ENCODE measurements at places on chromosomes 6 and 20. TPM values are rescaled to one million over a fixed set of nuclear protein-coding genes. Genes with fewer than 3 reads are reported as not detected.

- no peak for DNase-seq
Measured at GRCh38 chr6:32337186-32337805, 34.4 kb downstream of the TSBP1 start.

DNA sequence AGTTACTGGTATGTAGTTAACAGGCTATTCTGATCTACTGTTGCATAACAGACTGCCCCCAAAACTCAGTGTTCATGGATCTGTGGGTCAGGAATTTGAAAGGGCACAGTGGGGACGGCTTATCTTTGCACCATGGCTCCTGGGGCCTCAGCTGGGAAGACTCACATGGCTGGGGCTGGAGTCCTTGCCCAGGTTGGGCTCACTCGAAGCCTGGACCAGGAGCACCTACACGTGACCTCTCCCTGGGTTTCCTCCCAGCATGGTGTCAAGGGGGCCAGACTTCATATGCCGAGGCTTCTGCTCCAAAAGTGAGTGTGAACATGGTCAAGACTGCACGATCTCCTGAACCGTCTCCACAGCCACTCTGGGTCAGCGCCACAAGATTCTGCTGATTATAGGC is 11.7 kb downstream of the SYNDIG1 start:
- DNase-seq, result no peak

- no peak for DNase-seq
Measured at GRCh38 chr20:57267158-57267821, 849 bp upstream of the BMP7 start.

DNA sequence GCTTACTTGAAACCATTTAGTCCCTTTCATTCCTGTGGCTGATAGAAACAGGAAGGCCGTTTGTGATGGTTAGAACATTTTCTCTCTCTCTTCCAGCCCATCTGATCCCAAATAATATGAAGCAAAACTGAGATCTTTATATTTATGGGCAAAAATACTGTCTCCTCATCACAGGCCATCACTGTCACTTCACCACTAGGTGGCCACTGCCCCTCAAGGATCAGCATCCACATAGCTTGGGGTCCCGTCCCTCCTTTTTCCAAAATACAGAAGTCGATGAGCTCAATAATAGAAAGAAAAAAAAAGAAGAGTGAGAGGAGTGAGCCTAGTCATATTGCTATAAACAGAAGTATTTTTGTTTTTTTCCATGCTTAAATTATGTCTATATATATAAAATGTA is 46.4 kb upstream of the LAMP5 start:
- no peak for DNase-seq

GRCh38 chr20:58289143-58289542 is 20.4 kb upstream of the RAB22A start:
- DNase-seq, result no peak

GRCh38 chr6:37794825-37795224 is 24.7 kb upstream of the ZFAND3 start:
- DNase-seq, result peak; percentile 80

- no peak for DNase-seq
Measured at GRCh38 chr6:163965426-163966348, 551.2 kb downstream of the QKI start.

GRCh38 chr6:158388727-158389126 is 76.5 kb downstream of the TULP4 start:
- DNase-seq, result no peak

Gene BCL2L1
- 83.8 TPM for total RNA-seq

GRCh38 chr6:33692760-33693158 is 18.7 kb downstream of the UQCC2 start:
- DNase-seq, result peak; percentile 79

- no peak for DNase-seq
Measured at GRCh38 chr20:5714261-5715041, 35.8 kb upstream of the SHLD1 start.

- no peak for DNase-seq
Measured at GRCh38 chr6:9761220-9761619, 653.7 kb downstream of the TFAP2A start.

- no peak for DNase-seq
Measured at GRCh38 chr6:119856136-119856535, 506.6 kb upstream of the MAN1A1 start.

- DNase-seq, result no peak
Measured at GRCh38 chr6:38027685-38028373, 208.3 kb downstream of the ZFAND3 start.
